ENCODE measurements at places on chromosomes 4 and X. TPM values are rescaled to one million over a fixed set of nuclear protein-coding genes. Genes with fewer than 3 reads are reported as not detected.

The DDX53 gene
- not detected for total RNA-seq

The HELT gene
- not detected for total RNA-seq

The TCEAL6 gene
- total RNA-seq = not detected

The RNF212 gene
- 2.3 TPM for total RNA-seq

The DUSP21 gene
- not detected for total RNA-seq

Data from A549 treated with Mapracorat at 1 μM for 4 hours (cell line).